ENCODE measurements at places on chromosomes 2 and 18.

DNA sequence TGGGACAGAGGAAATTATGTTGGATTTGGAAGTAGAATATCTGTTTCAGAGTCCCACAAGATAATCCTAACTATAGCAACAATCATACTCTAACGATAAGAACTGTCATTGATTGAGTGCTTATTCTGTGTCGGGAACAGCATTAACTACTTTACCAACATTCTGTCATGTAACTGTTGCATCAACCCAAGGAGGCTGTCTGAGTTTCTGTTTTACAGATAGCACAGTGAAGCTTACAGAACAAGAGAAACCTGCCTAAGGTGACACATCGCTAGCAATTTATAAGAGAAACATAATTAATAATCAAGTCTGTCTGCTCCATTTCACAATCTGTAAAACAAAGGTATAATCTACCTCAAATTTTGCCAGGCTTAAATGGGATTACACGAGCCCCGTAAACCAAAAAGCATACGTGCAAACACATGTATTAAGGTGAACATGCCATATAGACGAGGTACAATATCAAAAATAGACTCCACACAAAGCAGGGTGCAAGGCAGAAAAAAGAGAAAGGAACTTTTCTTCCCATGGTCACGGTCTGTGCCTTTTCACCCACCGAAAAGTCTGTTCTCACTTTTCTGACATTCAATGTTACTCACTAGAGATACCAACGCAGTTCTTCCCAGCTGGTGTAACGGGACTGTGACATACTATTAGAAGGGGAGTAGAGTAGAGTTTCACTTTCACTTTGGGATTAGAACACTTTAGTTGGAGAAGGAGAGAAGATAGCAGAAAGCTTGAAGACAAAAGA lies 37.2 kb upstream of the SLC8A1 start:
- peak; percentile 33 for DNase-seq

- DNase-seq, result peak; percentile 27
Observed at GRCh38 chr2:170157025-170157684, 20.8 kb upstream of the MYO3B start.

GRCh38 chr18:10291568-10291981 lies 162.9 kb upstream of the APCDD1 start:
- DNase-seq, result peak; percentile 14

GRCh38 chr2:27990030-27990590 lies 99.6 kb downstream of the BABAM2 start:
- DNase-seq, result peak; percentile 82

DNA sequence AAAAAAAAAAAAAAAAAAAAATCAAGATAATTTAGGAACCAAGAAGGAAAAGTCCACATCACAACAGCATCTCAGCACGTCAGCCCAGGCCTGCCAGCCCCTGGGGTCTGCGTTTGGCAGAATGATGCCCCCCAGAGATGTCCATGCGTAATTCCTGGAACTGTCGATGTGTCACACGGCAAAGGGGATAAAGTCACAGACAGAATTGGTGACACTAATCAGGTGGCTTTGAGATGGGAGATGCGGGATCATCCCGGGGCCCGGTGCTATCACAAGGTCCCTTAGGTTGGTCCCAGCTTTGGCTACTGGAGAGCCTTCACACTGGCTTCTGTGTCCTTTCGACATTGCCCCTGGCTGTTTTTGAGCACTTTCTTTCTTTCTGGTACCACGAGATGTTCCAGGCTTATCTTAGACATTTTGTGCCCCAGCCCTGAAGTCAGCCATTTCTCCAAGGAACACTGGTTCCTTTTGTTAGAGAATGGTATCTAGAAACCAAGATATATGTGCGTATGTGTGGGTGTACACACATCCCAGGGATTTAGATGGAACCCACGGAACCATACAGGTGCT lies 20.7 kb downstream of the RAMP1 start:
- DNase-seq, result no peak

DNA sequence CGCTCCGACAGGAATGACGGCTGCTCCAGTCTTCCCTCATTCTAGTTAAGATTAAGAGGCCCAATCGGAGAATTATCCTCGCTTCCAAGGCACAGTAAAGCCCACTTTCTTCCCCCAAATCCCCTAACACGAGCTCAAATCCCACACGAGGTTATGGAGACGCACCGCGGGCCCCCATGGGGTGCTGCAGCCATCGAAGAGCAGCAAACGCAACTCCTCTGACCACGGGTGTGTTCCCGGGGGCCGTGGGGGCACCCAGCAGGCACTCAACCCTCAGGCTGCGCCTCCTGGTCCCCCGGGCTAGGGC lies 446 bp downstream of the COPS9 start:
- no peak for DNase-seq

Measured in amniotic epithelial cell (primary cell).